SK-N-DZ (cell line): ENCODE measurements at places on chromosomes 12 and 14.

DNA sequence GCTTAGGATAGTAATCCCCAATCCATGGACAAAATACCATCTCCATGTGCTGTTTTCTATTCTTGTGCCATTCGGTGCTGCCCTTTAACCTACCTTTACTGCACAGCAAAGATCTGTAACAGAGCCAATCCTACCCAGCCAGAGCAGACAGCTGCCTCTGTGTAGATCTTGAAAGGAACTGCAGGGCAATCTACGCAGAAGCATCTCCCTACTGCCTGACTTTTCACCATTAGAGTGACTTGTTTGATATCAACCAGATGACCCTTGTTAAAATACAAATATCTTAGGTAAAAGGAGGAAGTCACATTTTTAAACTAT, 33.9 kb upstream of the PPM1A start:
- DNase-seq, result no peak

- no peak for DNase-seq
Measured at GRCh38 chr12:12156116-12156515, 85.4 kb downstream of the BCL2L14 start.

- peak; percentile 70 for DNase-seq
Measured at GRCh38 chr12:117874842-117875434, 93.9 kb downstream of the KSR2 start.

- no peak for DNase-seq
Measured at GRCh38 chr14:99420711-99421110, 59.9 kb downstream of the SETD3 start.

DNA sequence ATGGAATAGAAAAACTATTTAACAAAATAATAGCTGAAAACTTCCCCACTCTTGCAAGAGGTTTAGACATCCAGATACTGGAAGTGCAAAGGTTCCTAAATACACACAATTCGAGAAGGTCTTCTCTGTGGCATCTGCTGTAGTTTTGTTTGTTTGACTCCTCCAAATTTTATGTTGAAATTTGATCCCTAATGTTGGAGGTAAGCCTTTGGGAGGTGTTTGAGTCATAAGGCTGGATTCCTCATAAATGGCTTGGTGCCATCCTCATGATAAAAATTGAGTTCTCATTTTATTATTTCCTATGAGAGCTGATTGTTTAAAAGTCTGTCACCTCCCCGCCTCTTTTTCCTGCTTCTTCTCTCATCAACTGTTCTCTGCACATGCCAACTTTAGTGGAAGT, 182.7 kb downstream of the MYRFL start:
- no peak for DNase-seq

GRCh38 chr12:132388379-132389015, 59.1 kb upstream of the GALNT9 start:
- DNase-seq, result no peak

DNA sequence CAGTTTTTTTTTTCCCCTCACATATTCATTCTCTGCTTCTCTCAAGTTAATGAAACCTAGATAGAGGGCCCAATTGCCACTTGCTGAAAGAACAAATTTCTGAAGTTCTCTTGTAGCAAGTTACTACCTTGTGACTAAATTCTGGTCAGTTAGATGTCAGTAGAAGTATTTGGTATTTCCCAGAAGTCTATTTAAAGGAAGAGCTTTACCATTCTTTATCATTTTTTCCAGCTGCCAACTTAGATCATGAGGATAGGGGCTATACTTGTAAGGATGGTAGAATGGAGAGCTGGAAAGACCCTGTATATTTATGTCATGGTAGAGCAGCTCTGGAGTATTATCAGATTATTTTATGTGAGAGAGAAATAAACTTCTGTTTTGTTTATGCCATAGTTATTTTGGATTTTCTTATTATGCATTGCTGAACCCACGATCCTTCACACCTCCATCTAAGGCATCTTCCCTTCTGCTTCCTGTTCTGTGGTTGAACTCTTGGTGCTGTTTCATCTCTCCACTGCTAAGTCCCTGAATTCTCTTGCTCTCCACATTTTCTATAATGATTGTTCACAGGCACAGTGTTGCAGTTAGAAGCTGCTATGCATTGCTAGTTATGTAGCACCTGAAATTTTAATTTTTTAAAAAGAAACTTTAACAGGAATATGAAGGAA, 25.9 kb downstream of the FUT8 start:
- no peak for DNase-seq

DNA sequence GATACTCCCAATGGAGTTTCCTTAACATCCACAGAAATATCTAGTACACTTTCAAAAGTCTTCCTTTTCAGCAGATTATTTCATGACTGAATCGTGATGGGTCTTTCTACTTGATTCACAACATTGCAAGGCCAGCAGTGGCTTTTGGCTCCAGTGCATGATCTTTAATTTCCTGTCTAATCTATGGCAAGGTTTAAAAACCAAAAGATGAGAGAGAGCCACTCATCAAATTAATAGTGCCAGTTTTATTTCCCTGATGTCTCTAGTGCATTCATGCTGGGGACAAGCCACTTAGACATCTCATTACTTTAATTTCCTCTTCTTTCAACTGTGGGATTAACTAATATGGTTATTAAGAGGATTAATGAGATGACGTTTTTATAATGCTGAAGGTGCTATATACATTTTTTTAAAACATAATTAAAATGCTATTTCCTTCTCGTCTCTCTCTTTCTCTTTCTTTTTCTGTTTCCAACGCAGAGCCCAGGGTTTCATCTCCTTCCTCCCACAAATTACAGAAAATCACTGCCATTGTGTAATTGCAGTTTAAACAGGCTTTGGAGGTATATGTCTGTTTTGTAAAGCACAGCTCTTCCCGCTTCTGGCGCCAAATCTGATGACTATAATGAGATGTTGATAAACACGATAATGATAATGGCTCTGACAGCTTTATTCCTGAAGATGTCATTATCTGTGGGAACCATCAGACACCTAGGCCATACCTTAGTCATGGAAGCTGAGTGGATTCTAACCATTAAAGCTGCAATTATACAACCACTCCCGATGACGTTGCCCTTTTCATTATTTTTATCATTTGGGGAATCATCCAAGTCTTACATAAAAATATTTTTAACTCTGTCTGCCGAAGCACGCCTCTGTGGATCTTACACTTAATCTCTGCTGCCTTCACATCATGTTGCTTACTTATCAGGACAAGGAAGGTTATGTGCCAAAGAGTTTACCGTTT, 103.1 kb upstream of the PPM1H start:
- peak; percentile 17 for DNase-seq

DNA sequence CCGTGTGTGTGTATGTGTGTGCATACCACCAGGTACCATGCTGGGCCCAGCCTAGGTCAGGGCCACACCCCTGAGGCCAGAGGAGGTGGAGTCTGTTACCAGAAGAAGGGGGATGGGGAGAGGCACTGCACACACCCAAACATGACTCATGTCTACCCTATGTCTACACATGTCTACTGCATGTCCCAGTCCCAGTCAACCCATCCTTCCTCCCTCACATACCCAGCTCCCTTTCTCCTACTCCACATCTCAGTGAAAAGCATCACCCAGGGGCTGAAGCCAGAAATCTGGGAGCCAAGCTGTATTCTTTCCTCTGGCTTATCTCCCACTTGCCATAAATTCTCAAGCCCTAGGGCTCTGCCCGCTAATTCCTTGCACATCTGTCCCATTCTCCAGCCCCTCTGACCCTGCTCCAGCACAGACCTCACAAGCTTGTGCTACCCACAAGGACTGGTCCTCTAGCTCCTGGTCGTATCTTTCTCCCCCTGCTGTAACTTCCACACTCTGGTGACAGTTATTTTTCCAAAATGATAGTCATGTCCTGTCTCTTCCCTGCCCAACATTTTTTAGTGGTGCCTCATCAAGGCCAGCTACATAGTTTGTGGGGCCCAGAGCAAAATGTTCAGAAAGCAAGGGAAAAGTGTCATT, 18.0 kb upstream of the APPL2 start:
- no peak for DNase-seq

GRCh38 chr12:69896653-69897381, 71.8 kb downstream of the MYRFL start:
- DNase-seq, result no peak

DNA sequence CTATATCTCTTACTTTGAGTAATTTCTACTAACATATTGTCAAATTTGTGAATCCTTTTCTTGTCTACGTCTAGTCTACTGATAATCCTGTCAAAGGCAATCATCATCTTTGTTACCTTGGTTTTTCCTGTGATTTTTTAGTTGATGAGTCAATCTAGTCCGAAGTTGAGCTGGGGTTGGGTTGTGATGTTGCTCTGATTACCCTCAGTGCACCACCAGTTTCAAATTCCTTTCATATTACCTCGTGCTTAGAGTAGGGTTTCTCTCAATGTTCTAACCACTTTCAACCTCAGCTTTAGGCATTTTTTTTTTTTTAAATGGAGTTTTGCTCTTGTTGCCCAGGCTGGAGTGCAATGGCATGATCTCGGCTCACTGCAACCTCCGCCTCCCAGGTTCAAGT, 186.8 kb downstream of the BTG1 start:
- DNase-seq, result no peak

GRCh38 chr14:63764620-63765139, 36.8 kb upstream of the SGPP1 start:
- no peak for DNase-seq

- DNase-seq, result no peak
Measured at GRCh38 chr12:4287325-4288211, 14.0 kb downstream of the CCND2 start.

DNA sequence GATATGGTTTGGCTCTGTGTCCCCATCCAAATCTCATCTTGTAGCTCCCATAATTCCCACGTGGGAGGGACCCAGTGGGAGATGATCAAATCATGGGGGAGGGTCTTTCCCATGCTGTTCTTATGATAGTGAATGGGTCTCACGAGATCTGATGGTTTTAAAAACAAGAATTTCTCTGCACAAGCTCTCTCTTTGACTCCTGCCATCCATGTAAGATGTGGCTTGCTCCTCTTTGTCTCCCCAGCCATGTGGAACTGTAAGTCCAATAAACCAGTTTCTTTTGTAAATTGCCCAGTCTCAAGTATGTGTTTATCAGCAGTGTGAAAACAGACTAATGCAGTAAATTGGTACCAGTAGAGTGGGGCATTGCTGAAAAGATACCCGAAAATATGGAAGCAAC, 146.2 kb downstream of the DPF3 start:
- no peak for DNase-seq

- DNase-seq, result no peak
Measured at GRCh38 chr12:123550700-123551099, 17.2 kb upstream of the RILPL1 start.

GRCh38 chr14:23186913-23187654, 3.6 kb upstream of the SLC7A8 start:
- peak; percentile 58 for DNase-seq

GRCh38 chr14:33350366-33350990, 411.8 kb downstream of the NPAS3 start:
- DNase-seq, result no peak

- no peak for DNase-seq
Measured at GRCh38 chr14:89493877-89494634, 77.0 kb upstream of the FOXN3 start.

DNA sequence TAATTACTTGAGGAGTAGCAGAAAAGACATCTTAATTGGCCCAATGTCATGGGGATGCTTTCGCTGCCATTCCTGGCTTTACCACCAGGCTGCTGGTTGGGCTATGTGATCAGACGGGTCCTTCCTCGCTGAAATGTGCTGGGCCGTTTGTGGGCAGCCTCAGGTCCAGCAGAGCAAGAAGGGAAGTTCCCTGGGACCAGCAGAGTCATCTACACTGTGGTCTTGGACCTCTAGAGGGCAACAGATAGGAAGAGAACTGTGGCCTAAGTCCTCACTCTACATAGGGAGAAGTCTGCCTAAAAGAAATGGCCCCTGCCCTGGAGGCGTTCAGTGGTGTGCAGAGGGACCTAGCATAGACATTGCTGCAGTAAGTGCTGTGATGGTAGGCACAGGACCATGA, 10.9 kb downstream of the EVL start:
- DNase-seq, result peak; percentile 4

DNA sequence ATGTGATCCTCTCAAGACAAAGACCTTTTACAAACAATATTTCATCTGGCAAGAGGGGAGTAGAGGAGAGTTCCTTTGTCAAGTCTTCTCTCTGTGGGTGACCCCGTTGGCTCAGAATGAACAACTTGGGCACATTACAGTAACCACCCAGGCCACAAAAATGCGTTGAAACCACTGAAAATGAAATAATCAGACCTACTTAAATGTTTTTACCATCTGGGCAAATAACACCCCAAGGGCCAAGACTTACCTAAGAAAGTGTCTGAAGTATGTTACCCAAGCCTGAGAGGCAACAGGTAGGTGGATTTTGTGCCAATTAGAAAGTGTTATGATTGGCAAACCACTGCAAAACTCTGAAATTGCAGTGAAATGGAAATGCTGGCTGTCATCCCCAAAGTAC, 1.3 kb downstream of the TC2N start:
- no peak for DNase-seq
